ENCODE measurements at places on chromosomes 12 and 14.

DNA sequence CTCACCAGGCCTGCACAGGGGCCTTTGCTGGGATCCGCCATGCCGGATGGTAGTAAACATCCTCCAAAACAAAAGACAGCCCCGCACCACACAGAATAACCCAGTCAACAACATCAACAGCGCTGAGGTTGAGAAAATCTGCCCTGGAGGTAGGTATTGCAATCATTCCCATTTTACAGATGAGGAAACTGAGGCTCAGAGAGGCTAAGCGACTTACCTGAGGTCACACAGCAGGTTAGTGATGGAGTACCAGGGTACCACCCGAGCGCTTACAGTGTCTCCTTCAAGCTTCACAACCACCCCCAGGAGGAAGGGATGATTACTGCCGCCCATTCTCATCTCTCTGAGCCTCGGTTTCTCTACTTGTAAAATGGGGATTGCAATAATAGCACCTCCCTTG lies 14.9 kb downstream of the TRPV4 start:
- no peak for DNase-seq

GRCh38 chr14:34865889-34866574 lies 9.1 kb downstream of the BAZ1A start:
- DNase-seq, result no peak

DNA sequence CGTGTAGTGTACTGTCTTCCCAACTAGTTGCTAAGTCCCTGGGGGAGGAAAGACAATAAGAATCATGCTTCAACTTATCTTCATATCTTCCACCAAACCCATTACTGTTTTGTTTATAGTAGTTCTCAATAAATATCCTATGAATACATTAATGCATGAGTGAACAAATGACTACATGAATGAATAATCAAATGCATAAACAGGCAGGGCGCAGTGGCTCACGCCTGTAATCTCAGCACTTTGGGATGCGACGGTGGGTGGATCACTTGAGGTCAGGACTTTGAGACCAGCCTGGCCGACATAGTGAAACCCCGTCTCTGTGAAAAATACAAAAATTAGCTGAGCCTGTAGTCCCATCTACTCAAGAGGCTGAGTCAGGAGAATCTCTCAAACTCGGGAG lies 32.1 kb upstream of the NR2C1 start:
- no peak for DNase-seq

DNA sequence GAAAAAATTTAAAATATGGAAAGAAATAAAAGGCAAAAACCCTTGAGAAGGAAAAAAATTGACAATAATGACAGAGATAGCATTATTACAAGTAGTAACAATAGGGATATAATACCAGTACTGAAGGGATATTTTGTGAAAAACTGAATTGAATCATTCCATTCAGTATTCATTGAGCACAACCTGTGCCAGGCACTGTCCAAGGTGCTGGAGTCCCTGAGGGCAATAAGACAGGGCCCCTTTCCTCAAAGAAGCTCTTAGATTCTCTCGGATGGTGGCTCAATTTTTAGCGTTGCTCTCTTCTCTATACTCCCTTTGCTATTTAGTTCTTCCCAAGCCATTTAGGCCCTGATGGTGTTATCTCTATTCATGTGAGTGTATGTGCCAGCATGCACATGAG lies 34.3 kb upstream of the GAS2L3 start:
- DNase-seq, result peak; percentile 80
